IPS DF 6.9 (cell line): ENCODE measurements at places on chromosomes 2 and 18.

GRCh38 chr2:41927581-41928264, 120.1 kb upstream of the PKDCC start:
- DNase-seq: no peak

DNA sequence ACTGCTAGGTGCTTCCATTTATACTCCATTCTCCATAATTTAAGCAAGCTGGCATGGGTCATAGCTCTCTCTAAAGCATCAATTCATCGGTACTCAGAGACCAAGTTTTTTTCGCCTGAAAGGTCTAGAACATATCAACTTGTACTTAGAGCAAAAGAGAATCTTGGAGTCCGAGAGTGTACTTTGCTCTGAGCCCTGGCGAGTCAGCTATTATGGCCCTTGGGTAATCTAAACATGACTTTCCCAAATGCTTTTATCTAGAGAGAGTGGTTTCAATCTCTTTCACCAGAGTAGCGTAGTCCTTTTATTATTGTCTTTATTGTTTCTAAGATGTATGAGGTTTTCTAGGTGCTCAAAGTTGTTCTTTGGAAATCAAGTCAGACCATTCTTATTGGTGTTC, 34.4 kb downstream of the MAIP1 start:
- DNase-seq: no peak

DNA sequence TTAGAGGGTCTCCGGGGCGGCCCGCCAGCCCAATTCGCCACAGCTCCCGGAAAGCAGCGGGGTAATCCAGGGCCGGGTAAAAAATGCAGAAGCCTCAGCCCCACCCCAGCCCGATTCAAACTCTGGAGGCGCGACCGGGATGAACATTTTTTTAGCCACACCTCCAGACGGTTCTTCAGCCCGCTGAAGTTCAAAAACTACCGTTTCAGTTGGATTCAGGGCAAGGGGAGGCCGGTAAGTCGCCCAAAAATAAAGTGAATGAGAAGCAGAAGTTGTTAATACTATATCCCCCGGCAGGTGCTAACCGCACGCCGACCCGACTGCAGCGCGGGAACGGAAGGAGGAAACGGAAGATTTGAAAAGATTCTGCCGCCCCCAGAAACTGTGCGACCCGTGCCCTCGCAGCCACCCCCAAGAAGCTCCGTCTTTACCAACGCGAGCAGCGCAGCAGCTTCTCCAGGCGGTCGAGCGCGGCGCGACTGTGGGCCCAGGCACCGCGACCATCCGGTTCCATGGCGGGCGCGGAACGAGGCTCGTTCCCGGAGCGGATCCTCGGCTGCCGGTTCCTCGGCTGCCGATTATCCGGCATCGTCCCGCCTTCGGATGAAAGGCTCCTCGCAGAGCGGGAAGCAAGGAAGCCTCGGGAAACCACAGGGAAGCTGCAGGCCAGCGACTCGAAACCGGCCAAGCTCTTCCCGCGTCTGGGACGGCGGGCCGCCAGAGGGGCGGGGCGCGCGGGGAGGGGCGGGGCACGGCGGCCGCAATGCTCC, at the start of gene BARD1:
TSS of gene BARD1 (minus strand) at position 703 of the 770 bp plus-strand sequence. CDS start at position 589, 114 bp downstream.
- no peak for DNase-seq

- no peak for DNase-seq
Observed at GRCh38 chr18:42275138-42275535, 320.1 kb downstream of the PIK3C3 start.

- DNase-seq: no peak
Observed at GRCh38 chr18:67599277-67599676, 82.8 kb upstream of the DSEL start.

GRCh38 chr2:235766278-235766677, 272.4 kb downstream of the AGAP1 start:
- peak; percentile 50 for DNase-seq

GRCh38 chr2:144550084-144550483, 30.2 kb upstream of the ZEB2 start:
- DNase-seq: no peak

DNA sequence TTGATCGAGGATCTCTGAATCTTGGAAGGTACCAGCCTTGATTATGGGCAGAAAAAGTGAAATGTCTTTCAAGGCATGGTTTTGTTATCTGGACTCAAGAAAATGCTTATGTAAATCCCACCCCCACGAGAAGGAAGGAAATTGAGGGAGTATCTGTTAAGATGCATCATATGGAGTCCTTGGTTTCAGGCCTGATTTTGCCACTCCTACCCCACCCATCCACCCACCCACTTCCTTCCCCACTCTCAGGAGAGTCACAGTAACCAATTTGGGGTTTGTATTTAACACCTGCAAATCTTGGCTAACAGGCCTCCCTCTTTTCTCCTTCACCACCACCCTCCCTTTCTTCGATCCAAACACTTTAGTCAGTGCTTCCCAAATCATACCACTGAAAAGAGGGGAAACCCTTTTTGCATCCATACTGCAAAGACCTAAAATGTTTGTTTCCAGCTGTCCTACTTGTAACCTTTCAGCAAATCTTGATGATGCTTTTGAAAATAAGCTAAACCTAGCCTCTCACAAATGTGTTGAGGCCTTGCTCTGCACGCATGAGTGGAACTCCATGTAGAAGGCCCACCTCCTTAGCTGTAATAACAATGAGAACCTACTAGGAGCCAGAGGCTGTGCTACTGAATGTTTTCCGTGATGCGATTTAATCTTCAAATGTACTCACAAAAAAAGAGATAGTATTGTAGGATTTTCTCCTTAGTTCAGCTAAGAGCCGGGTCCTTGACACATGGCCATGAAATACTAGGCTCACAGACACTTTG, 34.8 kb downstream of the POU3F3 start:
- DNase-seq: no peak

GRCh38 chr2:101518578-101519492, 43.9 kb upstream of the RFX8 start:
- no peak for DNase-seq

GRCh38 chr2:216300906-216301305, 71.4 kb downstream of the MARCHF4 start:
- no peak for DNase-seq

- DNase-seq: no peak
Observed at GRCh38 chr18:35062408-35062807, 21.2 kb downstream of the MAPRE2 start.

- no peak for DNase-seq
Observed at GRCh38 chr2:112762276-112762675, 2.1 kb downstream of the CKAP2L start.

DNA sequence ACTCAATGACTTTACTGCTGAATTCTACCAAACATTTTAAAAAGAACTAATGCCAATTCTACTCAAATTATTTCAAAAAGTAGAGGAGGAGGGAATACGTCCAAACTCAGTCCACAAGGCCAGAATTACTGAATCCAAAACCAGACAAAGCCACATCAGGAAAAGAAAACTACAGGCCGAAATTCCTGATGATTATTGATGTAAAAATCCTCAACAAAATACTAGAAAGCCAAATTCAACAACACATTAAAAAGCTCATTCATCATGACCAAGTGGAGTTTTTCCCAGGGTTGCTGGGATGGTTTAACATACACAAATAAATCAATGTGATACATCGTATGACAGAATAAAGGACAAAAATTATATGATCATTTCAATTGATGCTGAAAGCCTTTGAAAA, 103.9 kb upstream of the UBE2E3 start:
- no peak for DNase-seq

DNA sequence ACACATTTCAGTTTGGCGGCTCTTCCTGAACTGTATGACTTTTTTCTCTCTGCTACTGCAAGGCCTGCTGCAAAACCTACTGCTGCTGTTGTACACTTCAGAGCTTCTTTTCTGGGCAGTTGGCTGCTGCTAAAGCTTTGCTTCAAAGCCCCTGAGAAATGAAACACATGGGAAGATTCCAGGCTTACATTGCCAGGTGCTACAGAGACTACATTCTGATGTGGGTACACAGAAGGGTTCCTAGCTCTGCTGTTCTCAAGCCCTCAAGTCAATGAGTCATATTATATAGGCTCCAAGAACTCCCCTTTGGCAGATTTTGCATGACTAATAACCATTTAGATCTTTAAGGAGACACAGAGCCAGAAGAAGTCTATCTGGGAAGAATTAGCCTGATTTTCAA, 12.9 kb upstream of the PGAP1 start:
- DNase-seq: no peak

DNA sequence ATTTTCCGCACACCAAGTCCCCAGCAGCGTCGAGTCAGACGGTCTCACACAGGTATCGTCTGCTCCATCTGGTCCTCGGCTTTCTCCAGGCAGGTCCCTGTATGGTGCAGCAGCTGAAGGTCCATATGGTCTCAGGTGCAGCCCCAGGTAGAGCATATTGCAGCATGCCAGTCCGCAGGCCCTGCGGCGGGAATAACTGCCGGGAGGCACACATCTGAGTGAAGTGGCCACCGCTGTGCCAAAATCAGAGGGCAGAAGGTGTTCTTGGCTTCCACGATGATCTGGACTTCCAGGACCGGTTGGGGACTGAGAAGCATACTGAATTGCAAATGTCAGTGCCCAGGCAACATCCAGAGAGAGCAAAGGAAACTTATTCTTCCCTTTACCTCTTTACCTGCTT, 320.3 kb downstream of the RNF144A start:
- no peak for DNase-seq

GRCh38 chr2:127932199-127932876, 46.6 kb upstream of the AMMECR1L start:
- DNase-seq: no peak

DNA sequence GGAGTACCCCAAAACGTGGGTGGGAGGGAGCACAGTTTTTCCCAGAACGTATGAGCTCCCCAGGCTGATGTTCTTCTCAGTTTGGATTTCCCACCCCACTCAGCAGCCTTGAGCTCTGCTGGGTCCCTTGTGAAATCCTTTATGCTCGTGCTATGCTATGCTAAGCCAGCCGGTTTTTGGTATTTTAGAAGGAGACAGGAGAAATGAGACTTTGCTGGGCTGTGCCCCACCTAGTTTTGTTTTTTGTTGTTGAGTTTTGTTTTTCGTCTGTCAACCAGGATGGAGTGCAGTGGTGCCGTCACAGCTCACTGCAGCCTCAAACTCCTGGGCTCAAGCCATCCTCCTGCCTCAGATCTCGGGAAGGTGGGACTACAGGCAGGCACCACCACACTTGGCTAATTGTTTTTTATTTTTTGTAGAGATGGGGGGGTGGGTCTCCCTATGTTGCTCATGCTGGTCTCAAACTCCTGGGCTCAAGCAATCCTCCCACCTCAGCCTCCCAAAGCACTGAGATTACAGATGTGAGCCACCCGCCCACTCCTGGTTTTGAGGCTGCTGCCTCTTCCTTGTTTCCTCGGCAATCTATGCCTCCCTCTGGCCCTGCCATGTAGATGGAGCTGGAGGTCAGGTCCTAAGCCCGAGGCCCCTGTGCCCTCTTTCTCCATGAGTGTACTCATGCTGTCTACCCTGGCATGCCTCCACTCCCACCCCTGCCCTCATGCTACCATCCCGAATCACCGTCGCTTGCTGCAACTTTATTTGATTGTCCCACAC, 17.5 kb upstream of the MGAT4A start:
- DNase-seq: no peak

GRCh38 chr18:44968336-44968735, 287.6 kb downstream of the SETBP1 start:
- DNase-seq: no peak
